ENCODE measurements at places on chromosomes 6 and 20.
A peak's percentile ranks its signal among the peaks of the same experiment; 100 is the strongest.

DNA sequence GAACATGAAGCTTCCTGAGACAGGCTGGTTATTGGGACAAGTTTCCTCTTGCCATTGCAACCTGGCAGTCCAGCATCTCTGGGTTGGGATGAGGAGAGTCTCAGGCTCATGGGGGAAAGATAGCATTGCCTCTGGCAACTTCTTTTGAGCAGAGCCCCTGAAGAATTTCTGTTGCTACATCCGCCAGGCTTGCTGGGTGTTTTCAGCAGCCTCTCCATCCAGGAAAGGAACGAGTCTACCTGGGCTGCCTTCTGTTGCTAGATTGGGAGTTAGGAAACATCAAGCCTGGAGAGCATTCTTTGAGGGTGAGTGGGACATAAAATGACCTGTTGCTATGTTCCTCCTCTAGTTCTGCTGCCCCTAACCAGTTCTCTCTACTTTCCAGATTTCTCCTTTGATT lies 313.5 kb downstream of the RFPL4B start:
- no peak for DNase-seq

DNA sequence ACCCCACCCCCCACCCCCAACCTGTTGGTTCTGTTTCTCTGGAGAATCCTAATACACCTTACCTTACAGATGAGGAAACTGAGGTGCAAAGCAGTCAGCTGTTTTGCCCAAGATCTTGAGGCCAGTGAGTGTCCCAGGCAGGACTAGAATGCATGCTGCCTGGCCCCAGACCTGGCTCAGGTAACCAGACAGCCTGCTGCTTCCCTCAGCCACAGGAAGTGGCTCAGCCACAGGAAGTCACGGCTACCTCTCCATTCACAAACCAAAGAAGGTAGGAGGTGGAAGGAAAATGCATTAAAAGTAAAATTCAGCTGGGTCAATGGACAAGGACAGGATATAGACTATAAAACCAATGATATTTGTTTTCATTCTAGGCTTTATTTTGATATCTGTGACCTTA lies 517.6 kb downstream of the CD83 start:
- no peak for DNase-seq

DNA sequence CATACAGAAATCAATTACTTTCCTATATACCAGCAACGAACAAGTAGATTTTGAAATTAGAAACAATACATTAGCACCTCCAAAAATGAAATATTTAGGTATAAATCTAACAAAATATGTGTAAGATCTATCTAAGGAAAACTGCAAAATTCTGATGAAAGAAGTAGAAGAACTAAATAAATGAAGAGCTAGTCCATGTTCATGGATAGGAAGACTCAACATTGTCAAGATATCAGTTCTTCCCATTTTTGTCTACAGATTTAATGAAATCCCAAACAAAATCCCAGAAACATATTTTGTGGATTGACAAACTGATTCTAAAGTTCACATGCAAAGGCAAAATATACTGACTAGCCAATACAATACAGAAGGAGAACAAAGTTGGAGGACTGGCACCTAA lies 33.7 kb downstream of the PREP start:
- no peak for DNase-seq

GRCh38 chr20:36377348-36378326 lies 71.5 kb downstream of the DLGAP4 start:
- no peak for DNase-seq

GRCh38 chr6:122495612-122496011 lies 24.0 kb upstream of the SERINC1 start:
- DNase-seq = no peak

DNA sequence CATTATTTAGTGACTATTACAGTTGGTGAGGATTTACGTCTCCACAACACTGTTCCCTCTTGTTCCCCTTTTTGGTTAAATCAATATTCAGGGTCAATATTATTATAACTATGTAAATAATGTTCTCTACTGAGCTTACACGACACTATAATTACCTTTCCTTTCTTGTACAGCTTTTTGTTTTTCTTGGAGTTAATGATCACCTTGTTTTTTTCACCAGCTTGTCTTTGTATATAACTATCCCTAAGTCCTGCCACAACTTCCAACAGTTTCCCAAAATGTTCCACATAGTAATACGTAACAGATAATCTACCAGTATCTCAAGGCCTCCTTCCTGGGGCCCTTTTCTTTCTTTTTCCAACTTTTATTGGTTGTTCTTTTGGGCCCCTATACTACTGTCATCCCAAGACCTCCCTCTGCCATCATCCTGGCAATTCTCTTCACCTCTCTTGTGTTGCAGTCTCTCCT lies 142.0 kb upstream of the SOX4 start:
- peak; percentile 85 for DNase-seq

Data from HepG2 (cell line).